NCI-H526 treated with DMSO at 0.1 percent for 48 hours (cell line): ENCODE measurements at places on chromosomes 5 and 9.

DNA sequence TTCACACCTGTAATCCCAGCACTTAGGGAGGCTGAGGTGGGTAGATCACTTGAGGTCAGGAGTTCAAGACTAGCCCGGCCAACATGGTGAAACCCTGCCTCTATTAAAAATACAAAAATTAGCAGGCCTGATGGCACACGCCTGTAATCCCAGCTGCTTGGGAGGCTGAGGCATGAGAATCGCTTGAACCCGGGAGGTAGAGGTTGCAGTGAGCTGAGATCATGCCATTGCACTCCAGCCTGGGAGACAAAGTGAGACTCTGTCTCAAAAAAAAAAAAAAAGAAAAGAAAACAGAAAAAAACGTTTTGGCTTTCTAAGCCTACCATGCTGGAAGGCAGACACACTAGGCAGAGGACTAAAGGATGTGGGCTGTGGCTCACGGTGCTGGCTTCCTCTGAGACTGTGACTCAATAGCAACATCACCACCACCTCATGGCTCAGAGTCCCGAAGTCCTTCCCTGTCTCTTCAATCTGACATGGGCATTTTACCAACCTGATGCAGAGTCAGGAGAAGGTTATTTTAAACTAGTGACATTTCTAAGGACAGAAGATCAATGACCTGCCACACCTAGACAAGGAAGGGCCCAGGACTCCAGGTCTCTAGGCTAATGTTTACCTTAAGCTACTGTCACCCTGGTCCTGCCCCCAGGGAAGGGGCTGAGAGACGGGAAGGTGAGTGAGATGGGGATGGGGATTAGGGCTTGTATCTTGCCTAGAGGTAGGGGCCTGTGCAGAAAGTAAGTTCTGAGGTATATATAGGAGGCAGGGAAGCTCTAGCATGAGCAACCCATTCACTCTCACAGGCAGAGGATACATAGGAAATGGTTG is 3.7 kb downstream of the ECSCR start:
- no peak for DNase-seq

DNA sequence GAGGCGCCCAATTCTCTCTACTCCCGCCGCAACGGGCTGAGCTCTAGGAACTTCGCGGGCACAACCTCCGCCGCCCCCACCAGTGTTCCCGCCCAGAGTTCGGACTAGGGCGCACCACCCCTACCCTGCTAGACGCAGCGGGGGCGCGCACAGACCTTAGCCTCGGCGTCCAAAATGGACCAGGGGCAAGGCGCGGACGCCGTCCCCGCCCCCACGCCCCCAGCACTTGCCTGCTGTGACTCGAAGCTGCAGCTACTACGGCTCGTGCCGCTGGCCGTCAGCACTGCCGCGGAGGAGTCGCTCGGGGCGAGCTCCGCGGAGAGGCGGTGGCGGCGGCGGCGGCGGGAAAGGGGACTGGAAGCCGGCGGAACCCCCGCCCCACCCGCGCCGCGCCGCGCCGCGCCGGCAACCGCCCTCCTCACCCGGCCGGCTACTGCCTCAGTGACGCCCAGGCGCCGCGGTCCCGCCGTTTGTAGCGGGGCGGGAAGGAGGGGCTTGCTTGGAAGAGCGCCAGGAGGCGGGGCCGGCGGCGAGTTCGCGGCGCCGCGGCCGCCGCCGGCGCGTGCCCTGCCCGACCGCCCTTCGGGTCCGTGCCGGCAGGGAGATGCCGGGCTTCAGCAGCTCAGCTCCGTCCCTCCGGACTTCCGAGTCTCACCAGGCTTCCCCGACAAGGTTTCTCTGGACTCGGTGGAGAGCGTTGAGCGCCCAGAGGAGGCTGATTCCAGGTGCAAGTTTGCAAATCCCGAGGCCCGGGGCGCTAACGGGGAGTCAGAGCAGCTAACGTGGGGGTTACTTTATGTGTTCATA is 4.5 kb downstream of the ELAVL2 start:
- DNase-seq = peak; percentile 73

DNA sequence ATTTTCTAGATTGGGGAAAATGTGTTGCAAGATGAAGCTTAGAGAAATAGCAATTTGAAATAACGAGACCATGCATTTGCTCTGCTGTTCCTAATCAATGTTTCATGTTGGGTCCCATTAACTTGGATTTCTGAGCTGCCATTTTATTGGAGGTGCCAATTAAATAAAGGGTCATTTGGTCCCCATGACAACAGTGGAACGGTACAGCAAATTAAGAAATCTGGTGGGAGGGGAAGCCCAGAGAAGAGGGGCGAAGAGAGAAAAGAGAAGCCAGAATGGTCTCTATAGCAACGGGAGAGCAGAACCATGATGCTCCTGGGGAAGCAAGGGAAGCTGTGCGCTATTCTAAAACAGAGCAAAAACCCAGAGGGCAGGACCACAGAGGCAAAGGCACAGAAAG is 120.2 kb downstream of the ENTREP1 start:
- no peak for DNase-seq

DNA sequence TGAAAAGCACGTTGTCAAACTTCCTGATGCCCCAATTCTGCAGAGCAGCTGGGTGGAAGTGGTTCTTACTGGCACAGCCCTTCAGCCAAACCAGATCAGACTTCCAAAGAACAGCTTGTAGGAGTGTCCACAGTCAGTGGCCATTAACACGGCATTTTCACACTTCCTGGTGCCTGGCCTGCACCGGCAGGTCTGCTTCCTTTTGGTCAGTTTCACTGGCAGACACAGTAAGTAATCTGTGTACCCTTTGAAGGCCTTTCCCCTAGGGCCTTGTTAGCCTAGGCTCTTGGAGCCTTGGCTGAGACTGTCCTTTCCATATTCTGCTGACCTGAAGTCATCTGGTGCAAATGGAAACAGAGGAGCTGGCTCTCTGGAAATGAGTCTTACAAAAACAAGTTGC is 297.5 kb upstream of the TNC start:
- no peak for DNase-seq
